Fibroblast of the aortic adventitia (primary cell): ENCODE measurements at places on chromosomes 4 and X. TPM values are rescaled to one million over a fixed set of nuclear protein-coding genes. Genes with fewer than 3 reads are reported as not detected.

ENAM gene
- 0.18 TPM in 1 of 2 replicates, not detected in the other for total RNA-seq

CACNA1F gene
- total RNA-seq = not detected in 2 replicates

CXCL11 gene
- not detected in 2 replicates for total RNA-seq

CLIC2 gene
- total RNA-seq = 12.6 and 104 TPM in 2 replicates

COL25A1 gene
- 0.27 and 1.7 TPM in 2 replicates for total RNA-seq

SHISA3 gene
- 2.0 and 6.0 TPM in 2 replicates for total RNA-seq
